ENCODE measurements at places on chromosomes 3 and 15.

- DNase-seq = no peak
These were observed 15.8 kb downstream of the TMC3 start for GRCh38 chr15:81358248-81358647.

- DNase-seq = no peak
These were observed 20.2 kb upstream of the KIF23 start for GRCh38 chr15:69393831-69394491.

- no peak for DNase-seq
These were observed 272.1 kb downstream of the UNC13C start for GRCh38 chr15:54250326-54250725.

DNA sequence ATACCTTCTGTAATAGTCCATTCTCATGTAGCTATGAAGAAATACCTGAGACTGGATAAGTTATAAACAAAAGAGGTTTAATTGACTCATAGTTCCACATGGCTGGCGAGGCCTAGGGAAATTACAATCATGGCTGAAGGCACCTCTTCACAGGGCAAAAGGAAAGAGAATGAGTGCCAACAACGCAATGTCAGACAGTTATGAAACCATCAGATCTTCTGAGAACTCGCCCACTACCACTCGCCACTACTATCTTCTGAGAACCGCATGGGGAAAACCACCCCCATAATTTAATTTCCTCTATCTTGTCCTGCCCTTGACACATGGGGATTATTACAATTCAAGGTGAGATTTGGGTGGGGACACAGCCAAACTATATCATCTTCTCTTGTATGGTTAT, 406.8 kb upstream of the CBLB start:
- no peak for DNase-seq

DNA sequence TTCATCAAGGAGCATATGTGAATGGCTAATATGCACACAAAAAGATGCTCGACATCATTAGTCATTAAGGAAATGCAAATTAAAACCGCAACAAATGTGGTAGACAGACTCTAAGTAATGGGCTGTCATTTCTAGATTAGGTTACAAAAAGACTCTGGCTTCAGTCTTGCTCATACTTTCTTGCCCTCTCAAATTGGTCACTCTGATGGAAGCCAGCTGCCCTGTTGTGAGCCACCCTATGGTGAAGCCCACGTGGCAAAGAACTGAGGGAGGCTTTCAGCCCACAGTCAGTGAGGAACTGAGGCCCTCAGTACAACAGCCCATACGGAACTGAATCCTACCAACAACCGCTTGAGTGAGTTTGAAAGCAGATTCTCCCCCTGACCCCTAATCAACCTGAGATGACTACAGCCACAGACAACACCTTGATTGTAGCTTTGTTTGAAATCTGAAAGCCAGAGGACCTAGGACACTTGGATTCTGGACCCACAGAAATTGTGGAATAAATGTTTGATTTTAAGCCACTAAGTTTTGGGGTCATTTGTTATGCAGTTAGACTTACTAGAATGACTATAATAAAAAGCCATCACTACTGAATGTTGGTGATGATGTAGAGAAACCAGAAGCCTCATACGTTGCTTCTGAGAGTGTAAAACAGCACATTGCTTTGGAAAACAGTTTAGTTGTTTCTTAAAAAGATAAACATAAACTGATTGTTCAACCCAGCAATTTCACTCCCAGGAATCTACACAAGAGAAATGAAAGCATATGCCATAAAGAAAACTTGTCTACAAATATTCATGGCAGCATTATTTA, 45.7 kb downstream of the EHHADH start:
- no peak for DNase-seq

- DNase-seq = no peak
These were observed 22.9 kb downstream of the COLQ start for GRCh38 chr3:15498431-15499214.

DNA sequence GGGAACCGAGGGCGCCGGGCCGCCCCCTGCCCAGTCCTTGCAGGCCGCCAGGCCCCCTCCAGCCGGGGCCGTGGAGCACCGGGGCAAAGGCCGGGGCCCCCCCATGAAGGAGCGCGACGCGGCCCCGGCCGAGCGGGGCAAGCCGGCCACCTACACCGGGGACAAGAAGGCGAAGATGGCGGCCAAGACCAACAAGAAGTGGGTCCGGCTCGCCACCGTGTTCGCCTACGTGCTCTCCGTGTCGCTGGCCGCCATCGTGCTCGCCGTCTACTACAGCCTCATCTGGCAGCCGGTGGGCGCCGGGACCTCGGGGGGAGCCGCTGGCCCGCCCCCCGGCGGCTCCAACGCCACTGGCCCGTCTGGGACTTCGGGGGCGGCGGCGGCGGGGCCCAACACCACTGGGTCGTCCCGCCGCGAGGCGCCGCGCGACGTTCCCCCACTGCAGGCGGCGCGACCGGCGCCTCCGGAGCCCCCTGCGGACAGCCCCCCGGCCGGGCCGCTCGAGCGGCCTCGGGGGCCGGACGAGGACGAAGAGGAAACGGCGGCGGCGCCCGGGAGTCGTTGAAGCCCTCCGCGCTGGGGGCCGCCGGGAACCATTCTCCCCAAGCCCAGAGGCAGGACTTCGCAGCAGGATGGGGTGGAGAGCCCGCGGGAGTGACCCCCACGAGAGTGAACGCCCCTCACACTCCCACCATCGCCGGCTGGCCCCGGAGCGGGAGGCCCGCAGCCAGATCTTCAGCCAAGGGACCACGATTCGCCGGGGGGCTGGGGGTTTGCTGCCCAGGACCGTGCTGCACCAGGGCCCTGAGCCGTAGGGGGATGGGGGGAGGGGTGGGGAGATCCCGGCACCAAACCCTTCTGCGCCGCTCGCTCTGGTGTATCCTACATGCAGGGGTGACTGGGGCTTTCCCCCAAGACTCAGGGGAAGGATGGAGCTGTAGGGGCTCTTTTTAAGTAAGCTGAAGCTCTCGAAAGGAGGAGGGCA, 753 bp downstream of the INAFM2 start:
- no peak for DNase-seq

- no peak for DNase-seq
These were observed 96.6 kb upstream of the CBLB start for GRCh38 chr3:105965384-105965783.

DNA sequence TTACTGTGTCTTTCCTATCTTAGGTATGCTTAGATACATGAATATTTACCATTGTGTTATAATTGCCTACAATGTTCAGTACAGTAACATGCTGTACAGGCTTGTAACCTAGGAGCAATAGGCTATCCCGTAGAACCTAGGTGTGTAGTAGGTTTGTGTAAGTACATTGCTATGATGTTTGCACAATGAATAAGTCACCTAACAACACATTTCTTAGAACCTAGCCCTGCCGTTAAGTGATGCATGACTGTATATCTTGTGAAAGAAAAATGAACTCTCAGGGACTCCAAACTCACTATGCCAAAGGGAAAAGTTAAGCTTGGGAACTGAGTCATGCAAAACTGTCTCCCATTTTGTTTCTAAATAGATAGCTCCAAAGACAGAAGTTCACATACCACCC, 91.5 kb upstream of the ACP3 start:
- DNase-seq = no peak

- no peak for DNase-seq
These were observed 98.4 kb downstream of the NAALADL2 start for GRCh38 chr3:174957551-174958001.

DNA sequence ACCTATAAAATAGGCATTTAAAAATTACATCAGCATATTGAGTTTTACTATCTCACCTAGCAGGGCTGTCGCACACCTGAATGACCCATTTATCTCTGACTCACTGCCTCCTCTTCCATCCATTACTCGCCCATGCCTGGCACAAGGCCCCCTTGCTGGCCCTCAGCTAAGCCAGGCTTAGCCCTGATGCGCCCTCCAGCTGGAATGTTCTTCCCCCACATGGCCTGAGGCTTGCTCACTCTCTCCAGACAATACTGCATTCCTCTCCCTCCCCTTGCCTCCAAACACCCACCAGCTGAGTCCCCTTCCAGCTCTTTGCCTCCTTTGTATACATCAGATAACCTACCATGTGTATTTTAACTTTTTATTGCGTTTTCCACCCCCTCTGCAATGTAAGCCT, 7.2 kb downstream of the SH3BP5 start:
- no peak for DNase-seq

DNA sequence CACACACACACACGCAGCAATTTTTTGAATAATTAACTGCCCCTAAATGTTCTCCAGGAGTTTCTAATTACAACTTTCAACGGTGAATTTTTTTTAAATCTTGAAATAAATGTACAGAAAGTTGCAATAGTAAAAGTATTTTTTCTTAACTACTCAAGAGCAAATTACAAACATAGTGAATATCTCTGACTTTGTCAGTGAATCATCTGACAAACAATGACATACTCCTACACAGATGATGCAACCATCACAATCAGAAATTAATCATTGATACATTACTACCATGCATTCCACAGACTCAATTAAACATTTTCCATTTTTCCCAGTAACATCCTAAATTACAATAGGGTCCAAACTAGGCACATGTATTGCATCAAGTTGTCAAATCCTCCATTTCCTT, 597.3 kb downstream of the NAALADL2 start:
- DNase-seq = no peak

DNA sequence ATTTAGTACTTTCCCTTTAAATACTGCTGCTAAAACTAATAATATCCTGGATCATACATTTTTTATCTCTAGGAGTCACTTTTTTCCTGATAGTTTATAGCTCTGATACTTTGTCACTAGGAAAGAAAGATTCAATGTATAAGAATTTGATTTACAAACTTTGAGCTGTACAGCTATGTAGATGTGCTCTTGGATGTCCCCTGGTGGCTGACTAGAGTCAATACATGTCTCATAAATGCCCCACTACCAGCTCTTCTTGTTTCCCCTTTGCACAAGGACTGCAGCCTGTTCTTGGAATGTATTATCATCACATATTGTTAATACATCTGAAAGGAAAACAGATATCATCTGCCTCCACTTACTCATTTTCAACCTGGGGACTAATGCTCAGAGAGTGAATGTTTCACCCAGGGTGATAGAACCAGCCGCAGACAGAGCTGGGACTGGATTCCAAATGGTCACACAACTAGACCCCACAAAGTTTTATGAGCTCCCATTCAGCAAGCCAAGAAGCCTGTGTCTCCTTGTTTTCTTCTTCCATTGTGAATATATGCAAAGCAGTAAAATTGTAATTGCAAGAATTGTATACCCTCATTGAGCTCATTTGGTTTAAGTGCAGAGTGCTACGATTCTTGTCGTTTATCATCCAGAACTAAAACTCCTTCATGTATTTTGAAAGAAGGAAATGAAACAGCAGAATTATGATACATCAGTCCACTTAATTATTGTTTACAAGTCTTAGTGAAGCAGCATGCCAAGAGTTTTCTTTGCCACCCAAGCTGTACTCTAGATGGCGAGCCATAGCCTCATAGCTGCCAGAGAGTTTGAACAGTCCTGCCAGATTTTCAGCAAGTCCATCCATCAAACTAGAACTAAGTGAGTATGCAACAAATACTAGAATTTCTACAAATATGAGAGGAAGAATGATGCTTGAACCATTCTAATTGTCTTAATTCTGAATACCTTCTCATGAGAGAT, 261.6 kb upstream of the LMCD1 start:
- no peak for DNase-seq

DNA sequence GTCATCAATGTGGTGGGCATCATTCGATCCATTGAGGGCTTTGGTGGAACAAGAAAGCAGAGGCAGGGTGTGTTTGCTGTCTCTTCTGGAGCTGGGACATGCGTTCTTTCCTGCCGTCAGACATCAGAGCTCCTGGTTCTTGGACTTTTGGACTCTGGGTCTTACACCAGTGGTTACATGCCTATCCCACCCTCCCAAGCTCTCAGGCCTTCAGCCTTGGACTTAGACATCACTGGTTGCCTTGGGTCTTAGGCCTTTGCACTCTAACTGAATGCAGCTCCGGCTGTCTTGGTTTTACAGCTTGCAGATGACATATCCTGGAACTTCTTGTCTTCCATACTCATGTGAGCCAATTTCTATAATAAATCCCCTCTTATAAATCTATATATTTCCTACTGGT, 8.1 kb upstream of the MASP1 start:
- DNase-seq = no peak
